Caco-2 (cell line): ENCODE measurements at places on chromosomes 3 and 15.
A peak's percentile ranks its signal among the peaks of the same experiment; 100 is the strongest.

GRCh38 chr3:3301476-3301875, 122.0 kb upstream of the CRBN start:
- no peak for DNase-seq

- DNase-seq: no peak
Measured at GRCh38 chr3:157713101-157713500, 209.9 kb upstream of the VEPH1 start.

DNA sequence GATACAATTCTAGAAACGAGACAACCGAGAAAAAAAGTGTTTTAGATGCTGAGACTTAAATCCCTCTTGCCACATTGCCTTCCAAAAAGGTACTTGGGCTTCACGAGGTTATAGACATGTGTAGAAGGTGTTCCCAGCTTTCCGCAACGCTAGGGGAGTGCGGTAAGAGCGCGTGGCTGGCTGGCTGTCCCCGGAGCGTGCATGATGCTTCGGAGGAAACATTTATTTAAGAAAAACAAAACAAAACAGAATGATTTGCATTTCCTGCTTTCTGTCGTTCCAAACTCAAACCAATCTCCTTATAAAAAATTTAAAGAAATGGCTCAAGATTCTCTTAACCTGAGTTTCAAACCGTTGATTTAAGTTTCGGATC, 841 bp downstream of the SLC6A20 start:
- no peak for DNase-seq

- DNase-seq: no peak
Measured at GRCh38 chr3:190826018-190826417, 36.5 kb downstream of the GMNC start.

DNA sequence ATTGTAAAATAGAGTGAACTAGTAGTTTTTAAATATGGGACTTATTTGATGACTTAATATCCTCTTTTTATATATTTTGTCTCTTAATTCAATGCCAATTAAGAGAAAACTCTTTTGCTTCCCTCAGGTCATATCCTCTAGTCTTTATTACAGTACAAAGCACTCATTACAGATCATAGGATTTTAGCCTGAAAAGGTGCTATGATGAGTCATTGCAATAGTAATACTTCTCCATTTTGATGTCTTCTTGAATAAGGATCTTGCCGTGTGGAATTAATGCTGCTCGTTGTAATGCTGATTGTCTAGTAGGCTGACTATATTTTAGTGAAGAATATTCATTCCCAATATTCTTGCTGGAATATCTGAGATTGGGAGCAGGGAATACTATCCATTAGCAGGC, 612.2 kb upstream of the GOLIM4 start:
- DNase-seq: no peak

- no peak for DNase-seq
Measured at GRCh38 chr15:99708563-99708962, 24.7 kb downstream of the LYSMD4 start.

DNA sequence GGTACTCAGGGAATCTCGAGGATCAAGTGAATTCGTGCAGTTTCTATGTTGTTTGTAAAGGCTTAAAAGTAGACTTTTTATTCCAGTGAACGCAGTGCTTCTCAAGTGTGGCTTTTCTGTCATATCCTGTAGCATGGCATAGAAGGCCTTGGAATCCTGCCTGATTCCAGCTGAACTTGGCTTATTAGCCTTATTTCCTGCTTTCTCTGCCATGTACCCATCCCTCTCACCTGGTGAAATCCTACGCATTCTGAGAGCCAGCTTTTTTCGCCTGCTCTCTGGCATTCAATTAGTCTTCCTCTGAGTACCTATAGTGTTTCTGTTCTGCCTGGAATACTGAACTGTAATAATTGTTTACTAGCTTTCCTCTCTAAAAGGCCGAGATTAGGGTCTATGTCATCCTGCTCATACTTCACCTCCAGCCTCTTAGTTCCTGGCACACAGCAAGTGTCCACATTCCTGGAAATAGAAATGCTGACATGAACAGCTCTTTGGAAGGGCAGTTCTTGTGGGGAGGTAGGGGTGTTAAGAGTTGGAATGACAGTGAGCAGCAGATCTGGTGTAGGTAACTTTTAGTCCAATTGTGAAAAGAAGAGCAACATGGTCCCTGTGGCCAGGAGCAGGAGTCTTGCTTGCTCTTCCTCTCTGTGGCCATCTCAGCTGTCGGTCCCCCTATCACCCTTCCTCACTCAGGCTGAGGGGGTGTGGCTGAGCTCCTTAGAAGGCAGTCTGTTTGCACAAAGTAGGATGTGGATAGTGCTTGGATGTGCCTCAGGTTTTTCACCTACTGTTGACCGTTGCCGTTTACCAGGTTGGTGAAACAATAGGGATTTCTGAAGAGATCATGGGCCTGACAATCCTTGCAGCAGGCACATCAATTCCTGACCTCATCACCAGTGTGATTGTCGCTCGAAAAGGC, 30.4 kb downstream of the SLC24A1 start:
- no peak for DNase-seq

- DNase-seq: no peak
Measured at GRCh38 chr3:72786668-72787067, 61.6 kb downstream of the SHQ1 start.

- no peak for DNase-seq
Measured at GRCh38 chr15:34304613-34305012, 33.0 kb downstream of the SLC12A6 start.

DNA sequence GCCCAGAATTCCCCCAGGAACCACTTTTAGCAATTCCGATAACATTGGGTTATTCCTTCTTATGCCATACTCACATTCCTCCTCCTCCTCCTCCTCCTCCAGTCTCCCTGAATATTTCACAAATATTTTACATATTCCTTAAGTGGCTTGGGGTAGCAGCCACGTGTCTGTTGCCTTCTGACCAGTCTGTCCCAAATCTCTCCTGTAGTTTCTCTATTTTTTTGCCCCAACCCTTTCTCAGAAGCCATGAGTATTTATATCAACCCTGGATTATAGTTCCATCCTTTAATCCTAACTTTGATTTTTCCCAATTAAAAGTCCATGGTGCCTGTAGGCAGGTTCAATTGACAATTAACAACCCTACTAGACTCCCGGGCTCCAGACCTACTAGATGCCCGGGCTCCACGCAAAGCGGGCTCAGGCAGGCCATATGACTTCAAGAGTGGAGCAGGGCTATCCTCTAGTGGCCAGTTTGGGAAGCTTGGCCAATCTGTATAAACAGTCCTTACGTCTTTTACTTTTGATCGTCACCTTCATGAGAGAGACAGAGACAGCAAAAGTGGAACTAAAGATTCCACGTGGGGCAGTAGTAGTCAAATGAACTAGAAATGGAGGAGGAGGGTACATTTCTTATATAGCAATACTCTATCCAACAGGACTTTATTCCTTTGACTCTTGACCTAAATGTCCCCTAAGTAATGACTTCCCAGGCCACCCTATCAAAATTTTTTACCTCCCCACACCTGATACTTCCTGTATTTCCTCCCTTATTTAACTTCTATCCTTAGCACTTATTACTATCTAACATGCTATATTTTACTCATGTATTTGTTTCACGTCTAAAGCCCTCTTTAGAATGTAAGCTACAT, 69.7 kb downstream of the USF3 start:
- peak; percentile 71 for DNase-seq

DNA sequence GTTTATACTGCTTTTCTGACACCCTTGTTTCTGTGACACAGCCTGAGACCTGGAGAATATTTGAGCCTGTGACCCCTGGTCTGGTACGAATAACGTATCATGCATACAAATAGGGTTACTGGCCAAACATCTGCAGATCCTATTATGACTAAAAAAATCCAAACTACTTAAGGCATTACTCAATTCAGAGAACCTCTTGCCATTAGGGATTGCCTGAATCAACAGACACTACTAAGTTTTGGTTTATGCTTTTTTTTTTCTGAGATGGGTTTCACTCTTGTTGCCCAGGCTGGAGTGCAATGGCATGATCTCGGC, 35.4 kb downstream of the OSBPL10 start:
- no peak for DNase-seq

GRCh38 chr3:17980863-17981262, 238.4 kb upstream of the TBC1D5 start:
- no peak for DNase-seq

DNA sequence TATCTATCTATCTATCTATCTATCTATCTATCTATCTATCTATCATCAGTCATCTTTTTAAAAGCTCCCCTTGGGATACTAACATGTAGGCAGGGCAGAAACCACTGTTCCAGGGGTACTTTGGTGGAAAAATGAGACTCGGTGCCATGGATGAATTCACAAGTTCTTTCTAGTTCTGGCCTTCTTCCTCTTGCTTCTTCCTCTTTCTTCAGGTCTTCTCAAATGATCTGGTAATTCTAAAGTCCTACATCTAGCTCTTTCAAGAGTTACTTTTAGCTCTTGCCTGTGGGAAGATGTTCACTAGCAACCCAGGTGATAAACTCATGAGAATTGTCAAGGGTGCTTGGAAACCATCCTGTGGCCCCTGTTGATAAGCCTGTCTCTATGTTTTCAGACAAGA, 168.5 kb upstream of the TBC1D5 start:
- no peak for DNase-seq

DNA sequence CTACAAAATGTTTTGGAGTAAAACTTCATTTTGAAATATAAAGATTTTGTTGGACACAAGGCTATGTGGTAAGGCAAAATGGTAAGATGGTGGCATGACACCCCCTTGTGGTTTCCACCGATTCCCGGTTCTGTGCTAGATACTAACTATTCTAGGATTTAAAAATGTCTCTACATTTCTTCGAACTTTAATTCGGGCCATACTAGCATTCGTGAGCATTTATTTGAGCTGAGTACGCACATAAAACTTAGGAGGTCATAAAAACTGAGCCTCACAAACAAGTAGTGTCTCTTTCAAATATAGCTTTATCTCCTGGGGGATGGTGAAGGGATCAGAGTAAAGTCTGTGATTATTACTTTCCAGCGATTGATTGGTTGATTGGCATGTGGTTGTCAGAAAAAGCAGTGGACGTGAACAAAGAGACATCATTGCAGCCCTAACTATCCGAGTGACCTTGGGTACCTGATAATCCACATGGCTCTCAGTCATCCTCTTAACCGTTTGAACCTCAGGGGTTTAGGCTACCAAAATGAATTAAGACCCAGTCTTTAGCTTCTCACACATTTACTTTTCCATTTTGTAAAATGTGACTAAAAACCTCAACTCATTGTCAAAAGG, 1.1 kb upstream of the ZNF639 start:
- peak; percentile 31 for DNase-seq

DNA sequence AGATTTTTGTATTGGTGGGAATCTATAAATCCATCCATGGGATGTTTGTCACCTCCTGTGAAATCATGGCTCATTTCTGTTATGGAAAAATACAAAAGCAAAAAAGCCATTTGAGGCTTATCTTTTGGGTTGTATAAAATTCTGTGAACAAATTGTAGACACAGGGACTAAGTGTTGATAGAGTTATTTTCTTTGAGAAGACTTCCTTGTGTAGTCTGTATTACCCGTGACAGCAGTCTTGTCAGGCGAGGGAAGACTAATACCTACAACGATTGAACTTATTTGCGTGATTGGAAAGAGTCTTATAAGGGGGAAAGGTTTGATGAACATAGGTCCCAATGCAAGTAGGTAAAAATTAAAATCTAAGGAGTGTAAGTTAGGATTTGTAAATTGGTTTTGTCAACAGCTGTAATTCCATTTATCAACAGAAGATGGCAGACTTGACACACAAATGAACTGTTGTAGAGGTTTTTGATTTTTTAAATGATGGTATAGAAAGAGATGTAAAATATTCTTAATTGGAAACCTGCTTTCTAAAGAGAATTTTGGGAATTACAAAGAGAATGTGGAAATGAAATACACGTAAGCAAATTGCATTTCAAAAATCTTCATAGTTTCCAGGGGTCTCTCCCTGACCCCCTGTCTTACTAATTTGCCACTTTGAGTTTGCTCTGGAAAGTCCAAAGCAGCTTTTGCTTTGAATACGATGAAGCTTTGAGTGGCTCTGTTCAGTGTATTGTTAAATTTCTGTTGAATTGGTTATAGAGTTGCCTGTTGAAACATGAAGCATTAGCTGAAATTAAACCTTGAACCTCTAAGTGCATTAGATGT, 33.2 kb downstream of the SLC25A26 start:
- DNase-seq: peak; percentile 14

DNA sequence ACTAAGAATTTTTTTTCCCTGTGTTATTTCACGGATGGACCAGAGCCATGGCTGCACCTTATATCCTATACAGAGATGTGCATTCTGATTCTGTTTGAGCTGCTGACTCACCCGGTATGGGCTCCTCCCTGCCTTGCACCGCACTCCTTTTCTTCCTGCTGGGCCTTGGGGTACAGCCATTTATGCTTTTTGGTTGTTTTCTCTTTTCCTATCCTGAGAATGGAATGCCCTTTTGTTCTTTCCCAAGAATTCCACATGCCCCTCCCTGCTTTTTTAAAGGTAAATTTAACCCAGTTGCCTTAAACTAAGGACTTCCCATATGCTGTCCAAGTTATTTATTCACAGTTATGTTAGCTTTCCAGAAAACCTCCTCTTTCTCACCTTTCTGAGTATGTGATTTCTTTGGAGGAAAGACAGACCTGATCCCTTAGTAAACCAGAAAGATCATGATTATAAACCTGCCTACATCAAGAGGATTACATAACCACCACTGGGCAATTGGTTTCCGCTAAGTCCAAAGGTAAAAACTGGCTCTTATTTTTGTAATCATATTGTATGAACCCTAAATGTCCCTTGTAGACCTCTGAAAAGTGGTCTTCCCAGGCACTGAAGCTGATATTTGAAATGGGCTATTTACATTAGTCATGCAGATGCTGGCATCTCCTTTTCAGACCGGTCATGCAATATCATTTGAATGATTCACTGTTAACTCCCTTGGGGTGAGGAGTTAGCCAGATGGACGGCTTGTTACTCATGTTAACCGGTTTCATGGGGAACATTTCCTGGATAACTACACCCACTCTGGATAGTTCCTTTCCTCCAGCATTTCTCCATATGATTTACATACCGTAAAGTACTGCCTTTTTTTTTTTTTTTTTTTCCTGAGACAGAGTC, 45.5 kb downstream of the TMOD3 start:
- DNase-seq: peak; percentile 51

- no peak for DNase-seq
Measured at GRCh38 chr15:63236272-63236671, 41.1 kb upstream of the APH1B start.

GRCh38 chr15:90836296-90836871, 32.0 kb upstream of the FURIN start:
- DNase-seq: no peak

GRCh38 chr3:196192036-196192523, 19.1 kb downstream of the ZDHHC19 start:
- DNase-seq: no peak
